Cortex of kidney (tissue), 1 donor: ENCODE measurements at places on chromosomes 3 and 15.

GRCh38 chr3:128469556-128469955, 2.9 kb upstream of the DNAJB8 start:
- no peak for DNase-seq

DNA sequence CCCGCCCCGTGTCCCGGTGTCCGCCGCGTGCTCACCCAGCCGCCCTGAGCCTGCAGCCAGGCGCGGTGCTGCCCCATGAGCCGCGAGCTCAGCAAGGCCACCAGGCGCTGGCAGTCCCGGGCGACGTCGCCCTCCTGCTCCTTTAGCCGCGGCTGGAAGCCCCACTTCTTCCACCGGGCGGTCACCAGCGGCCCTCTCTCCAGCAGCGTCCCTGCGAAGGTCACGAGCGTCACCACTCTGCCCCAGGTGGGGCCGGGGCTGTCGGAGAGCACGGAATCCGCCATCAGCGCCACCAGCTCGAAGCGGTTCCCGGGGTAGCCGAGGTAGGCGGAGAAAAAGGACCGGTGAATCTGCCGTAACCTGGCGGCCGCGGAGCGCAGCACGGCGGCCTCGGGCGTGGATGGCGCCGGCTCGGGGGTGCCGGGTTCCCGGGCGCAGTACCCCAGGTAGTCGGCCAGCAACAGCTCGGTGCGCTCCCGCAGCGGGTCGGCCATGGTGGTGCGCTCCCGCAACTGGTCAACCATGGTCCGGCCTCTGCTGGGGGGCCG, 298 bp downstream of the BCL2L10 start:
- DNase-seq, result no peak

GRCh38 chr3:185744997-185745843, 79.6 kb downstream of the IGF2BP2 start:
- DNase-seq, result no peak

DNA sequence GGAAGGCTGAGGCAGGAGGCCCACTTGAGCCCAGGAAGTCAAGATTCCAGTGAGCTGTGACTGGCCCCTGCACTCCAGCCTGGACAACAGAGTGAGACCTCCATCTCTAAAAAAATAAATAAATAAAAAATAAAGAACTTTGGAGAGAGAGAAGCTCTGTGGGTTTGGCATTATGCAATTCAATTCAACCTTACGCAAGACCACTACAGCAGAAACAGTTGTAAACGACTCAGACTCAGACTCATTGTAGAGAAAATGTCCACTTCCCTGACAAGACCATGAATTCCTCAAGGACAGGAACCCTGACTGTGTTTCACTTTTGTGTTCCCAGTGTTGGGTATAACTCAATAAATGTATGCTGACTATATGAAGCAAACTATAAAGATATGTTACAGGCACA, 90.3 kb upstream of the C3orf80 start:
- DNase-seq, result no peak

- no peak for DNase-seq
Measured at GRCh38 chr3:73484656-73485248, 140.0 kb downstream of the PDZRN3 start.

DNA sequence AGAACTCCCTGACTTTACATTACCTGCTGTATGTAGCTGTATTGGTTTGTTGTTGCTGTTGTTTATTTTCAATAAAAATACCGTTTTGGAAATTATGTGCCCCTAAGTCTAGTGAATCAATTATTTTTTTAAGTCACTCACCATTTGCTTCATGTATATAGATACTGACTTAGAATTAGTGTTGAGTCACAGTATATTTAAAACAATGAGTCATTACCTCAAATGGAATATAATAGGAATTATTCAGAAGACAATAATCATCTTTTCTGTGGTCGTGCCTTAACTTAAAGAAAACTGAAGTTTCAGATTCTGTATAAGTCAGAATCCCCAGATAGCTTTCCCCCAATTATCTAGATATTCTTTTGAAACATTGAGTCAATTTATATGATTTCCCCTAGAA, 21.0 kb upstream of the ALDH1A2 start:
- no peak for DNase-seq

DNA sequence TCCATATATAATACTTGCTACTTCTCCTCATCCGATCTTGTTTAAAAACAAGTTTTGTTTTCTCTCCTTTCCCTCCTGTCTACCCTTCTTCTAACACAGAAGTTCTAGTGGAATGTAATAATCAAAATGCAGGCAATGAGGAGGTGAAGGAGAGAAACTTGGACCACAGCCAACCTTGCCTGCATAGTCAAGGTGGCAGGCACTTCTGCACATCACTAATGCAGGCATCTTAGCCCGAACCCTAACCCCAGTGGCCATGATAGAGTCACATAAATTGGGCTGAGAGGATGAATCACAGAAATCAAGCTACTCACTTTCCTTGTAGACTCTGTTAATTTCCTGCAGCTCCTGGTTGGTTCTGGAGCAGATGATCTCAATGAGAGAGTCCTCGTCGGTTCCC, 41.0 kb downstream of the ANXA2 start:
- no peak for DNase-seq

DNA sequence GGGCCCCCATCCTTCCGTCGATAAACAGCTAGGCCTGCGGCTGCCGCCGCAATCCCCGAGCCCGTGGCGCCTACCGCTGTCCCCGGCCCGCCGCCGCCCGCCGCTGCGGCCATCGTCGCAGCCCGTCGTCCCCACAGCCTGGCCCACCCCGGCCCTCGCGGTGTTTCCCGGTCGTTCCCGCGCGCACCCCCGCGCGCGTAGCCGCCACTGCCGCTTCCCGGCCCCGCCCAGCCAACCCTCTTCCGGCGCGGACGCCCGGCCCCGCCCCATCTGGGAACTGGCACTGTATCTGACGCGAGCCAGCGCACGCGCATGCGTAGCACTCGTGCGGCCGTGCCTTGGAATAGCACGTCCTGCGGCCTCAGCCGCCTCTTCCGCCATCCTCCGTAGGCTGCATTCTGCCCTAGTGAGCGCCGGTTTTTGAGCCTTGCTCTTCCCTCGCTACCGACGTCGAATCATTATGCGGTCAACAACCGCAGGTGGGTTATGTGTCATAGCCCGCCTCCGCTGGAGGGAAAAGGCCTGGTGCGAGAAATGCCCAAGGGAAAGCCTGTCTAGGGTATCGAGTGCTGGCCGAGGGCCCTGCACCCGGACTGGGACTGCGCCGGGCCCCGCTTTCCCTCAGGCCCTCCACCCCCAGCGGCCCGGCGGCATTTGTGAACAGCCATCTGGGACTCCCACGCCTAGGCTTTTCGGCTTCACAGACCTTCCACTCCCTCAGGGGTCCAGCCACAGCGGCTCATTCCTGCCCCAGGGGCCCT, at the start of gene SMARCC1:
Gene SMARCC1 (minus strand): TSS at position 209 of the 761 bp plus-strand sequence. CDS start 96 bp downstream, at position 113.
- DNase-seq, result peak; percentile 64

DNA sequence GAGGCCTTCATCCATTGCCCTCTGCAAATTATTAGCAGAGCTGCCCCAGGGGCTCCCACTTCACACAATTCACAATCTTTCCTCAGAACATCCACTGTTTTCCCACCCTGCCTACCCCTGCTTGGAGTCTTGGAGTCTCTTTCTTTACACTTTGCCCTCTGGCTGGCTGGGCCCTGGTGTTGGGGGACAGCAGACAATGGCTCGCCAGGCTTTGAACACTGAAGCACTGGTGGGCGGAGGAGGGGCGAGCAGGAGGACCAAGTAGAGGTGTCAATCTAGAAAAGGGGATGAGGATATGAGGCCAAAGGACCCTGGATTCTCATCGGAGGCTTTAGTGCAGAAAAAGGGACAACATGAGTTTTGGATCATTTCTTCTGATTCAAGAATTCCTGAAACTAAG, 212.0 kb downstream of the NR1D2 start:
- DNase-seq, result no peak

DNA sequence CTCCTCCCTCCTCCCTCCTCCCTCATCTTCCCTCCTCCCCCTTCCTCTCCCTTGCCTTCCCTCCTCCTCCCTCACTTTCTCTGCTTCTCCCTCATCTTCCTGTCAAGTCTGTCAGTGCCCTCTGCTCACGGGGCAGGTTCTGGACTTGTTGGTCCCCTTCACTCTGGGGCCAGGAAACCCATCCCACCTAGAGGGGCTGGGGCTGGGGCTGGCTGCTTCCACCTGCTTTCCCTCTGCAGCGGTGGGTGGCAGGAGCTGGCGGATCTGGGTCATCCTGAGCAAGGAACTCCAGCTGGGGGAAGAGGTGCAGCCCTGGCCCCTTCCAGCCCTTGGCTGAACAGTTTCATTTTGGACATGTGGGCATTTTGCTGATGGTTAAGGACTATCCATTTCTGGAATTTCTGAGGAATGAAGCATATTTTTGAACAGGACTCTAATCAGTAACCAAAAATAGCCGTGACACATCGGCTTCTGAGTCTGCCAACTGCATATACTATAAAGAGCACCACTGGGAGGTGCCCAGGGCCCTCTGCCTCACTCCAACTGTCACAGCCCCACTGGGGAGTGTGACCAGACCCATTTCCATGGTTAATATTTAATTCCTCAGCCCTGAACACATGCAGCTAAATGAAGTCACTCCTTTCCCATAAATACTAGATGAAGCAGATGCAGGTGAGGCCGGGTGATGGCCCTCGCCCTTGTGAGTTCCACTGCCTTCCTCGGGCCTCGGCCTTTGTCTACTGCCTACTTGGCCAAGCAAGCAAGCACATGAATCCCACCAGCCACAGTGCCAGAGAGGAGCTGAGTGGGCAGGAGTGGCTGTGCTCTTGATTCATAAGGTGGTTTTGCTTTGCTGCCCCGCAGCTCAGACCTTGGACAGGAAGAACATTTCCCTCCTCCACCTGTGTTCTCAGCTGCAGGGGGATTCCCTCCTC, 39.8 kb downstream of the CHDH start:
- DNase-seq, result no peak

DNA sequence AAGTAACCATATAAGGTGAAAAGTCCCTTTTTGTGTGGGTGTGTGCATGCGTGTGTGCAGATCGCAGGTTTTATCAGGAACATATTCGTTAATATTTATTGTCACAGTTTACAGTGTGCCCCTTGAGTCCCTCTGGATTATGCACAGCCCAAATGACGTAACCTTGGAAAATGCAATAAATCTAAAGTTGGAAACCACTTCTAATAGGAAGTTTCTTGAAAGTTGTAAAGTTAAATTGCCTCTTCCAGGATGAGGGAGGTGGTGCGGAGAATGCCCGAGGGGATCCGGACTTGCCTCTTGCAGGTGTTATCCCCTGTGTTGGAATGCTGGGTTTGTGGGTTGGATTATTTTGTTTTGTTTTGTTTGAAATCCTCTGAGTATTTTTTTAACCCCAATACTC, 143.3 kb downstream of the CMSS1 start:
- no peak for DNase-seq
